Bone marrow (tissue), 2 donors: ENCODE measurements at places on chromosomes 7 and 10.

GRCh38 chr7:78703391-78703790 is 750.1 kb downstream of the MAGI2 start:
- DNase-seq: no peak

- no peak for DNase-seq
Observed at GRCh38 chr7:78386520-78386919, 587.9 kb downstream of the PHTF2 start.

DNA sequence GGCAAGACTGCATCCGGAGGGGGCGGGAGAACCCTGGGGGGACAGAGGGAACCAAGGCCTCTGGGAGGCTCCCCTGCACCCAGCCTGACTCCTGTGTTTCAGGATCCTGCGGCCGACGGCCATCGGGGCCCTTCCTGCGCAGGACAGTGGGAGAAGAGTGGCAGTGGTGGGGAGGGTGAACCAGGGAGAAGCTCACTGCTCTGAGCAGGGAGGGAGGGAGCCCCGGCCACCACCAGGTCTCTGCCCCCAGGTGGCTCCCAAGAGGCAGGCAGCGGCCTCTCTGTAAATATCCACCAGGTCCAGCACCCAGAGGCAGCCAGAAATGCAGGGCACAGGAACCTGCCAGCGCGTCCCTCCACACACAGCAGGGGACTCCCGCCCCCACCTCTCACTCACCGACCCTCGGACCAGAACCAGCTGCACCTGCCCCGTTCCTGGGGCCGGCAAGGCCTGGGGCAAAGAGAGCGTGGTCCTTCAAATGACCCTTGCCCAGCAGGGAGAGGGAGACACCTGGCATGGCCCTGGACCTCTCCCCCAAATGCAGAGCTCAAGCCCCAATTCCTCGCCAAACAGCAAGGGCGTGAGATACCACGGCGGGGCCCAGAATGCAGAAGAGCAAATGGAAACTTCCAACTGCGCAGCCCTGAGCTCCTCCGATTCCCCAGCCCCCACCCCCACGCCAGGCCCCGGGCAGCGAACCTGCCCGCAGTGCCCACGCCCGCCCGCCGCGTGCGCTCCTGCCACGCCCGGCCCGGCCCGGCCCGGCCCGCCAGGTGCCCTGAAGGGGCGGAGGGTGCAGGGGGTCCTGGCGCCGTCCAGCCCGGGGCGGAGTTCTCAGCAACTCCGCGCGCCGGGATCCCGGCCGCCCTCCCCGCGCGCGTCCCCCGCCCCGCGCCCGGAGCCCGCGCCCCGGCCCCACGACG is 805 bp downstream of the RASGEF1A start:
- DNase-seq: no peak

- no peak for DNase-seq
Observed at GRCh38 chr7:98556288-98556687, 60.8 kb upstream of the NPTX2 start.

GRCh38 chr10:7933757-7934156 is 115.5 kb downstream of the TAF3 start:
- no peak for DNase-seq

DNA sequence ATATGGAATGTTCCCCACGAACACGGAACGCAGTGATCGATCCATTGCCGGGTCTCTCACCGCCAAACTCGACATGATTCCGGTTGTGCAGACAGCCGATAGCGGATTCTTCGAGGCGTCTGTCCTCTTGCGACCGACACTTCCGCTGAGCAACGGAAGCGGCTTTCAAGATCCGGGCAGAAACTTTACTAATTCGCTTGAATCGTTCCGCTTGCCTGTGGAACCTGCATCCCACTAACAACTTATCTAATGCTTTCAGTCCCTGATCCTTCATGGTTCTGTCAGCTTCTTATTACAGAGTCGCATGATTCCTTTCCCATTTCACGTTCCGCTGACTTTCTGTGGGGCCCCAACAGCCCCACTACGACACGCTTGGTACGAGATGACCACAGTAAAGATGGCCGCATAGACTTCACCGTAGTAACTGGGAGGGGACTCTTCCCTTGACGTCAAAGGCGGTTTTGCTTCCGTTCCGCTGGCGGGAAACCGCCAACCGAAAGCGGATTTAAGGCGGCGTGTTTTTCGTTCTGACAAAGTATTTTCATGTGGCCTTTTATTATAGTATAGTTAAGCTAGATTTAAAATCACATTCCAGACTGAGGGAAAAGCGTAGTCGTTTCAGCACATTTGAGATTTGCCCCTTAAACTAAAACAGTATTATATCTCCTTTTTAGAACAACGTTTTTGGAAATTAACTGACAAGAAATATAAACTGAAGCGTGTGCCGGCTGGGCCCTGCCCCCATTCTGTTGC is at the start of gene CSTF2T:
Gene CSTF2T (minus strand): TSS at position 121 of the 753 bp plus-strand sequence. CDS start 46 bp downstream, at position 75.
- DNase-seq: peak; percentile 91

GRCh38 chr10:855671-856070 is 75.8 kb downstream of the LARP4B start:
- DNase-seq: no peak

GRCh38 chr10:86583983-86584382 is 62.4 kb upstream of the WAPL start:
- DNase-seq: no peak

DNA sequence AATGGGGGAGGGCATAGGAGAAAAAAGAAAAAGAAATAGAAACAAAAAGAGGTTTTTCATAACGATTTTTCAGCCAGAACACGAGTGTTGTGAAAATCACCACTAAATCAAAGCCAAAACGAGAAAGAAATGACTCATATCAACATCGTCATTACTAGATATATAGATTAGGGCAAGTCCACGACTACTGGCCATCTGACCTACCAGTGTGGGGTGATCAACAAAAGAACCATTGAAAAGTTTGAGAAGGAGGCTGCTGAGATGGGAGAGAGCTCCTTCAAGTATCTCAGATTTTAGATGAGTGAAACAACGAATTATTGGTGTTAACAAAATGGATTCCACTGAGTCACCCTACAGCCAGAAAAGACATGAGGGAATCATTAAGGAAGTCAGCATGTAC is 33.5 kb upstream of the ABCB5 start:
- no peak for DNase-seq

GRCh38 chr10:125145636-125146035 is 14.7 kb downstream of the CTBP2 start:
- DNase-seq: no peak
